ENCODE measurements at places on chromosomes 6 and 20.

DNA sequence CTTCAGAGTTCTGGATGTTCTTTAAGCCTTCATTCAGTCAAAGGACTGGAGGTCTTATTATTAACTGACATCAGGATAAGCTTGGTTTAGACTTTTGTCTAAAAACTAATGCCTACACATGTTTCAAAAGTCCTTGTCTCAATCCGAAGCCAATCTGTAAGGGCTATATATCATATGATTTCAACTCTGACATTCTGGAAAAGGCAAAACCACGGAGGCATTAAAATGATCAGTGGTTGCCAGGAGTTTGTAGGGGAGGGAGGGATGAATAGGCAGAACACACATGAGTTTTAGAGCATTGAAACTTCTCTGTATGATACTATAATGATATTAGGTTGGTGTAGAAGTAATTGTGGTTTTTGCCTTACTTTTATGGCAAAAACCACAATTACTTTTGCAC lies 1285.8 kb upstream of the CITED2 start:
- DNase-seq = no peak

DNA sequence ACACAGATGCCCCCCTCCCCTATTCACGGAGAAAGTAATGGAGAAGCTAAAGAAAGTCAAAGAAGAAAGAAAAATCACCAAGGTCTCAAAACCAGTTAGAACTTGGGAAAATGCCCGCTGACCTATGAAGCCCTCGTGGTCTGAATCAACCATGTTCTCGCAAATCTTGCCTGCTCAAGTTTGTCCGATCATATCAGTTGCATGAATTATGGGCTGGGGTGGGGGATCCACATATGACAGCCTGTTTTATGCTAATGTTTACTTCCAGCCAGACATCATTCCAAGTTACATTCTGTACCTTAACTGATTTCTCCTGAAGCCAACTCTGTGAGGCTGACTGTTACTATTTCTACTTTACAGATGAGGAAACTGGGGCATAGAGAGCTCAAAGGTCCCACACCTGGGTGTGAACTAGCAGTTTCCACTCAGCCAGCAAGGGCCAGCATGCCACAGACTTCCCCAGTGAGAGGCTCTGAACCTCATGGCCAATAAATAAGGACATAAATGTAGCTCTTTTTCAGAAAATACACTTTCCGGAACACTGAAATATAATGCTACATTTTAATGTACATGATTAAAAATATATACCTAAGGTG lies 2.1 kb downstream of the RNASET2 start:
- no peak for DNase-seq

- DNase-seq = no peak
Measured at GRCh38 chr6:160258346-160259142, at the start of gene SLC22A2. SLC22A2 (minus strand) TSS chr6:160258821; CDS start chr6:160258757, 64 bp downstream.

DNA sequence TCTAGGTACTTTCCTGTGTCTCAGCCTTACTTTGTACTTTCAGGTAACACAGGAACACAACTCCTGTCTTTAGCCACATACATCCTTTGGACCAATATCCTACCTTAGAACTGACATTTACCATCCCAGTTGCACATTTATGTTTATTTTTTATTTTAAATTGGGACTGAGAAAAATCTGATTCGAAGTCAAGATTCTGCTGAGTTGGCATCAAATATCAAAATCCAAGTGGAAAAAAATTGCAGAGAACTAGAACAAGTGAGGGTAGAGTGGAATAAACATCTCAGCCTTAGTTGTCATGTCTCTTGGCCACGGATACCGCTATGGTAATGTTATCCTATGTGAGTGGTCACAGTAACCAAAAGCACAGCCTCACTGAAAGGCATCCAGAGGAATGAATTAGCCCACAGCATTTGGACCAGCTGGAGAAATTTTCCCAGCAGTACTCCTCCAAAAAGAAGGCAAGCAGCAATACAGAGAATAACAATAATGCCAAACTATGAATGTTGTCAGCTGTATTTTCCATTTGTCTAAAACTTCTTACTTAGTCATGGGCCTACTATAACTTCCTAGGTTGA lies 17.6 kb upstream of the EYA4 start:
- DNase-seq = no peak

DNA sequence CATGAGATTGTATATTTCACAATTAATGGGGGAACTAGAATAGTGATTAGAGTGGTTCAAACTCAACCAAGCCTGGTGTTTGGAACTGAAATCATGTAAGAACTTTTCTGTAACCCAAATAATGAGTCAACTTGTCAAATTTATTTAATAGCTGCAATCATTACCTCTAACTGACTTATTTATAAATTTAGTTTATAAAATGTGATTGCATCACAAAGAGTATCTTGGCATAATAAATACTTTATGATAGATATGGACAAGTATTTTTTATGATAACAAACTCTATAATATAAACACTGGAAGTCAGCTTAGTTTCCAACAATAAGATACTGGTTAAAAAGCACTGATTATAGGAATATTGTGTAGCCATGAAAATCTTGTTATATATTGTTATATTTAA lies 319.1 kb downstream of the RIMS1 start:
- DNase-seq = no peak

GRCh38 chr6:122817766-122818165 lies 28.7 kb downstream of the SMPDL3A start:
- no peak for DNase-seq

DNA sequence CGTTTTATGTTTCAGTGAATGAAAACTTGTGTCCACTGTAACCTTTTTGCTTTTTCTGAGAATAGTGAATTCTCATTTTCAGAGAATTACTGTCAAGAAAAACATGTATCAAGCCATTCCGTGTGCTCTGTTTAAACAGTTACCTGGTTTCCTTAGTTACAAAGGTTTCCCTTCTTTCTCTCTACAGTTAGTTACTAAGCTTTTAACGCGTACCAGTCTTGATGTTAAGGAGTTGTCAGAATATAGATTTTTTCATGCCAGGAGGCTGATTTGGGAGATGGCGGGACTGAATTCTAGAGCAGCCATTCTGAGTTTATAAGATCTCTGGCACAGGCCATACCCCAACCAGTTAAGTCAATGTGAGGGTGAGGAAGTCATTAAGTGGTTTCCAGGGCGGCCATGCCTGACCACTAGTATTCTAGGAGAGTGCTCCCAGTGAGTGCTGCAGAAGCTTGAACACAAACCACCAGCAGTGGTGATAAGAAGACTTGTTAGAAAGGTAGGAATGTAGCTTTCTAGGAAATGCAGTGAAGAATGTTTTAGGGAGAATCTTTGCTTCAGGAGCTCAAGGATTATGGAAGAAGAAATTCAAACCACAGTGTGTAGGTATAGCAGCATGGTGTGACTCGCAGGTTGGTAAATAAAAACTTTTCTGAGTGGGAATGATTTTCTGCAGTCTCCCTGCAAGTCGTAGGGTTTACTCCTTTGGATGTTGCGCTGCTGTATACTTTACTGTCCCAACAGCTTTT lies 112.9 kb downstream of the JARID2 start:
- no peak for DNase-seq

- no peak for DNase-seq
Measured at GRCh38 chr6:119535332-119535731, 185.8 kb upstream of the MAN1A1 start.

GRCh38 chr20:25259788-25260254 lies 11.9 kb downstream of the PYGB start:
- no peak for DNase-seq

DNA sequence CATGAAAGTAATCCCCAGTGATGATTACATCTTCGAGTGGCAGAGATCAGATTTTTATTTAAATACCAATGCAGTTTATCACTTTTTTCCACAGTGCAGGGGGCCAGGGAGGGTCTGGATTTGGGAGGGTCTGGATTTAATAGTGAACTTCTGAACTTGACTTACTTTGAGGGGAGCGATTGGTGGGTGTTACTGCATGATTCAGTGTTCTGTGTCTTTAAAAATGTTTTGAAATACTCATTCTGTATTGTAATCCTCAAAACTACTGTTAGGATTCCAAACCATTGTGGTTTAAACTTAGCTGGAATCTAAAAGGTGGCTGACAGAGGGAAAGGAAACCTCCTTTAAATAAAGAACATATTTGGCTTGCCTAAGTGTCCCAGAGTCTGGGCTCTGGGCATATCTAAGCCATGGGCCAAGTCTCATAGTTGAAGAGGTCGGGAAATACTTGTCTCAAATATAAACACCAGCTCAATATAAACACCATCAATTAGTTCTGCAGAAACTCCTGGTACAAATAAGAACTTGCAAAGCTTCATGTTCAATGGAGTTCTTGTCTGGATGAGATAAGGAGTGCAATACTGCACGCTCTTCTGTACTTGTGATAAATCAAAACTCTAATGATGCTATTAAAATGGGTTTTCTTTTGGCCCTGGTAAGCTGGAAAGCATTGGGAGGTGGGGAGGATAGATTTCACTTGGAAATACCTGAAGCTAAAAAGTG lies 14.4 kb downstream of the JARID2 start:
- DNase-seq = no peak

- no peak for DNase-seq
Measured at GRCh38 chr20:24684421-24684871, 215.0 kb downstream of the SYNDIG1 start.

DNA sequence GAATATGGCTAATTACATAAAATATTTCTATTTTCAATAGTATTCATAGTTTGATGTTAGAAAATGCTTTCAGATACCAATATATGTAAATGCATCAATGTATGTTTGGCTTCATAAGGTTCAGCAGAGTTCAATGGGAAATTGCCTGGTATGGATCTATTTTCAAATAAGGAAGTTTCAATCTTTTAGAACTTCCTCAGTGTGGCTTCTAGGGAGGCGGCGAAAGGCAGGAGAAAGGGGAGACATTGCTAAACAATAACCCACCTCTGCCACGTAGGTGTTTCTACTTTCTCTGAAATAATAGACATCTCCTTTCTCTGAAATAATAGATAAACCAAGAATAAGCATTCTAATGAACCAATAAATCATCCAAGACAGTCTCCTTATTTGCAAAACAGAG lies 237.7 kb upstream of the RAB32 start:
- no peak for DNase-seq

DNA sequence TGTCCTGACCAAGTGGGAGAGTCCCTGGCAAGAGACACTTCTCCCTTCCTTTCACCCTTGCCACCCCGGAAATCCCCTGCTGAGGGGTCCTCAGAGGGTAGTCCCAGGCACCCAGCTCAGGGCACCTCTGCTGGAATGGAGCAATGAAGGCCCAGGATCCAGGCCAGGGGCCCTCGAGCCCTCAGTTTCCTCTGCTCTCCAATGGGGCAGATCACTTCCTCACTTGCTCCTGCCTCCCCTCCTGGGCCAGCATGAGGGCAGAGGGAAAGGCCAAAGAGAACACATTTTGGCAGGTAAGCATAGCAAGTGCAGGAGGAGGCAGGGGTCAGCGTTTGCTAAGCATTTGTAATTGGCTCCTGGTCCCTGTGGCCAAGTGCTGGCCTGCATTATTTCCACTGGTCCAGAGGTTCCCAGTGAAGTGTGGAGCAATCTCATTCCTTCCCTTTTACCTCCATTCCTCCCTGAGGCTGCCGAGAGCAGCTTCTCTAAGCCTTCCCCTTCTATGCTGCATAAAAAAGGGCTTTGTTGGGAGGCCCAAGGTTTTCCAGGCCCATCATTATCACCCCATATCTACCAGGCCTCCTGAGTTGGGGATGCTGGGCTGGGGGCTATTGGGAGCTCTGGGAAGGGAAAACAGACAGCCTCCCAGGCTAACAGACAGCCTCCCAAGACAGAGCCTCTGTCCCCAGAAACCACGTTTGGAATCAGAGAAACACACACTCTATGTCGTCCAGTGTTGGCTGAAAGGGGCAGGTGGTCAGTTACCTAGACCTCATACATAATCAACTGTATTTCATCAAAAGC lies 28.8 kb upstream of the VEGFA start:
- no peak for DNase-seq

DNA sequence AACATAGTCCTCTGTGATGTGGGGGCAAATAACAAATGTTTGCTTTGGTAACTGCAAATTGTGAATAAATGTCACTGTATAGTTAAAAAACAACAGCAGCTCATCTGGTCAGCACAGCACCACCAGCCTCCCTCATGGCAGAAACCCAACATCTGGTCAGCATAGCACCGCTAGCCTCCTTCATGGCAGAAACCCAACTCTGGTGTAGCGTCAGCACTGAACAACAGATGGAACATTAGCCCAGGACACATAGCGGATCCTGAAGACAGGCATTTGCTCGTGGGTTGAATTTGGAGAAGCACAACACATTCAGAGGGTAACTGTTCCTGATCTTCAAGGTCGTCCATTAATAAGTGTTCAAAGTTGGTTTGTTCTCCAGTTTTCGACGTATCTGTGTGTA lies 265.9 kb downstream of the DLL1 start:
- DNase-seq = no peak

DNA sequence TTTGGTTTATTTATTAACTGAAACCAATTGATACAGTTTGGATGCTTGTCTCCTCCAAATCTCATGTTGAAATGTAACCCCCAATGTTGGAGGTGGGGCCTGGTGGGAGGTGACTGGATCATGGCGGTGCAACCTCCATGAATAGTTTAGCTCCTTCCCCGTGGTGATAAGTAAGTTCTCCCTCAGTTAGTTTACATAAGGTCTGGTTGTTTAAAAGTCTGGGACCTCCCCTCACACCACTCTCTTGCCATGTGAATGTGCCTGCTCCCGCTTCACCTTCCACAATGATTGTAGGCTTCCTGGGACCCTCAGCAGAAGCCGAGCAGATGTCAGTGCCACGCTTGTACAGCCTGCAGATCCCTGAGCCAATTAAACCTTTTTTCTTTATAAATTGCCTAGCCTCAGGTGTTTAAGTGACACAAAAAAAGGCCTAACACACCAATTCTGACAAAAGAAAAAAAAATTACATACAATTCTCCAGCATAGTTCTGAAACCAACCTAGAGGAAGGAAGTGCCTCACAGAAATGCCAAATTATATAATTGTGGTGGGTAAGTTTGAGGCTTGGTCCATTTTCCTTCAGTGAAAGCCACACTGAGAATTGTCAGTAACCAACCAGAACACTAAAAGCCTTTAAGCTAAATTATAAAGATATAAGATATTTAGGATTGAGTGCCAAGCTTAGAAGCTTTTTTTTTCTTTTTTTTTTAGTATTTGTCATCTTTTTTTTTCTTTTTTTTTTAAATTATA lies 15.0 kb downstream of the MAP7 start:
- DNase-seq = no peak

DNA sequence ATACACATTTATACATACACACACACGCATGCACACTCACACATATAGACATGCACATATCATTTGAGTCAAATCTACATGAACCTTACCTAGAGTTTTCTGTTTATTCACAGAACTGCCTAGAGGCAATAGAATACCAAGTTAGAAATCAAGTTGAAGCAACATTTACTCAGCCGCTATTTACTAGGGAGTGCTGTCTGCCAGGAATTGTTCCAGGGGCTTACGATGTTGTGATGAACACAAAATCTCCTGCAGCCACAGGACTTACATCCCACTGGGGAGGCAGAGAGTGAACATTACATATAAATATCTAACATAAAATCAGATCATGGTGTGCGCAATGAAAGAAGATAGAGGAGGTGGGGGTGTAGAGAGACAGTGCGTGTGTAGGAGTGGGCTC lies 80.4 kb downstream of the GCLC start:
- DNase-seq = no peak
